ENCODE measurements at places on chromosomes 7 and 10. TPM values are rescaled to one million over a fixed set of nuclear protein-coding genes. Genes with fewer than 3 reads are reported as not detected.

DNA sequence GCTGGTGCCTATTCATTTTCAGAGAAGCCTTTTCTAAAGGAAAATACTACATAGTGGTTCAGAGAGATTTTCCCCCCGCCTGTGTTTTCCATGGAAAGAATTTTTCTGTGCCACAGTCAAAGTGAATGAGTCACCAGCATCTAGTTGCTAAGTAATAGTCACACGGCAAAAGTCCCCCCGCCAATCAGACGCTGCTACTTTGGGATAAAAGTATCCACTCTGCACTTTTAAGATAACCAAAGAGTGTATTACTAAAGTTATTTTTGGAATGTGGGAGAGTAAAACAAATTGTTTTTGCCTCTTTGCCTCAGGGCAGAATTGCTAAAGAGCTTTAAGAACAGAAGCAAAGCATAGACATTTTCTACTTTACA is 23.5 kb downstream of the ABLIM1 start:
- DNase-seq: peak; percentile 63

- DNase-seq: no peak
These were observed 379.9 kb downstream of the SH2D4B start for GRCh38 chr10:80917636-80918035.

DNA sequence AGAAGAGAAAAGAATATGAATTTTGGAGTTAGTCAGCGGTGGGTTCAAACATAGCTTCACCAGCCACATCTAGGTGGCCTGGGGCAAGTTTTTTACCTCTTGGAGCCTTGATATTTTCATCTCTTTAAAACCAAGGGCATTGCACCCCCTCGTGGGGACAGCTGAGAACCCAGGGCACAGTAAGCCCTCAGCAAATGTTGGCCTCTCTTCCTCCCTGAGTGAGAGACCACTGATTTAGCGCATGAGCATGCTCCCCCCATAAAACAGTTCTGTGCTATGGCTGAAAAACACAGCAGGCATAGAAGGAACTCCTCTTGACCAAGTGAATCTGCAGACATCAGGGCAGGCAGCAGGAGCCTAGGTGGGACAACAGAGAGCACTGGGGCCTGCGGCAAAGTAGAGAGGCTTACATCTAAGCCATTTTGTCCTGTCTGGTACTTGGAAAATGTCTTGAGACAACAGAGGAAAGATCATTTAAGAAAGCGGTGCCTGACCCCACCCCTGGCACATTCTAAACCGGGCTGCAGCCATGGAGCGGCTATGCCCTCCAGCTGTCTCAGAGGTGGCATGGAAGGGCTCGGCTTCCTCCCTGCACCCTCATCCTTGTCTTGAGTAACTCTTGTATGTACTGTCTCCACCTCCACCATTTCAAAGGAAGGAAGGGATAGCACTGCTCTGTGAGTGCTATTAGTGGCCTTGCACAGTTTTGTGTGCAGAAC is 94.7 kb downstream of the ARHGAP22 start:
- DNase-seq: peak; percentile 19

- no peak for DNase-seq
These were observed 643.1 kb upstream of the SEMA3D start for GRCh38 chr7:85829817-85830432.

- no peak for DNase-seq
These were observed 25.6 kb downstream of the KIFBP start for GRCh38 chr10:69014171-69014570.

GRCh38 chr7:41763626-41764025 is 60.7 kb upstream of the INHBA start:
- DNase-seq: no peak

- peak; percentile 73 for DNase-seq
These were observed 36.5 kb upstream of the AP5Z1 start for GRCh38 chr7:4738711-4739527.

DNA sequence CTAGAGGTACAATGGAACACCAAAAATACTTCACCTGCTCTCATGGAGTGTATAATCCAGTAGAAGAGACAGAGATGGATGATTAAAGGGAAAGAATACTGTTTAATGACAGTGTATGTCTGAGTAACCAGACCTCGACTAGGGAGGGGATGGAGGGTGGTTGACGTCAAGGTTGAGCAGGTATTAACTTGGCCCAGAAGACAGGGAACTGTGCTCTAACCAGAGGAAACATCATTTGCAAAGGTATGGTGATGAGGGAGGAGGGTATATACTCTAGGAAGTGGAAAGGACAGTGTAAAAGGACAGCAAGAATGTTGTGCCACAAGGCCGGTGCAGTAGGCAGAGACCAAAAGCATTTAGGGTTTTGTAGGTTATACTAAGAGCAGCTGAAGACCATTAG is 2.9 kb downstream of the MIOS start:
- no peak for DNase-seq

GRCh38 chr7:79734181-79734580 is 280.7 kb upstream of the MAGI2 start:
- no peak for DNase-seq

DNA sequence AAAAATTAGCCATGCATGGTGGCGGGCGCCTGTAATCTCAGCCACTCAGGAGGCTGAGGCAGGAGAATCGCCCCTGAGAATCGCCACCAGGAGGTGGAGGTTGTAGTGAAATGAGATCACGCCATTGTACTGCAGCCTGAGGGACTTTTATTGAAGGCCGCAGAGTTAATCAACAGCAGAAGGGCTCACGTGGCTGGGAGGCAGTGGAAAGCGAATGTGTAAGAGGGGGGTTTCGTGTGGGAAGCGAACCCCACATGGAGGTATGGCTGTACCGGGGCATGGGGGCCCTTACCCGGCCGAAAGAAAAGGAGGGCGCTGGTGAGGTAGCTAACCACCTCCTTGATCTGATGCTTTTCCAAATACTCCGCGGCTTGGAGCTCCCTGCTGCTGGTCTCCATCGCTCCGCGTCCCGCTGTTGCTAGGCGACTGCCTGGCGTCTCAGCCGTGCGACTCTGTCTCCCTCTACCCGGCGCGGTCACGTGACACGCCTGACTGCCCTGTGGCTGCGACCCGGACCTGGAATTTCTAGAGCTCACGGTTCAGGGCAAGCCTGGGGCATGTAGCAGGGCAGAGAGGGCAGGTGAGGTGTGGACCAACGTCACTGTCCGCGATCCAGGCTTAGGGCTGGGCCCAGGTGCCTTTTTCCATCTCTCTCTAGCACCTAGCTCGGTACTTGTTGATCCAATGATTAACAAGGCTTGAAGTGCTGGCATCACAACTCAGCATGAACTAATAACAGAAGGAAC is at the start of gene EFCAB10:
Gene EFCAB10 (minus strand): TSS at position 428 of the 746 bp plus-strand sequence. CDS start 30 bp downstream, at position 398.
- peak; percentile 25 for DNase-seq

- DNase-seq: no peak
These were observed 19.8 kb downstream of the CDK1 start for GRCh38 chr10:60798031-60798430.

GRCh38 chr10:48455392-48456151 is 149.1 kb downstream of the MAPK8 start:
- DNase-seq: peak; percentile 55

DNA sequence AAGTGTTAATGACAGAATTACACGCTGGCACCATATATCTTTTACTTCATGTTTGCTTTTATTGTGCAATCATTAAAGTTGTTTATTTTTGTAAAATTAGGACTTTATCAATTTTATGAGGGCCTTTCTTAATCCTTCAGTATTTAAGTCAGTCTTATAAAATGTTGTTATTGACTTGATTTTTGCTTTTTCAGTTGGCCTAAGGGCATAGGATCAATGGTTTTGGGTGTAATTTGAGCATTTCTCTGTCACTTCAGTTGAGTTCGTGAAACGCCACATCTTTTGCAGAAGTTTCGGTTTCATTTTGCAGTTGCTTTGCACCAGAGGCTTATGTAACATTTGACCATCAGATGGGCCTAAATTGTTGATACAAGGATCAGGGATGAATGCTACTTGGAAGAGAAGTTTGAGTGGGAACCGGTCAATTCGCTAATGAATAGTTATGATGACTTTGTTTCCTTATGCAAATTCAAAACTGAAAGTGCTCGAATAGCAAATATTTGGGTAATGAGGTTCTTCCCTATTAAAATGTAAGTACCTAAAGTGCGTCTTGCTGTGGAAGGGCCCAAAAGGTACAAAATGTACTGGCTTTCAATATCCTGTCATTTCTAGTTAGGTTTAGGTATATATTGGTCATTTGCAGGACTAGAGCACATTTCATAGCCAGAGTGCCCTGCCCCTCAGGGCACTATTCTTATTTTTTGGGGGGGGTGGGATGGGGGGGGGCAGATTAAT is 340.9 kb downstream of the LRMDA start:
- no peak for DNase-seq

The IPMK gene
- polyA plus RNA-seq: 1.7 TPM

The FAM185A gene
- polyA plus RNA-seq: 6.0 TPM

The NRCAM gene
- polyA plus RNA-seq: 0.71 TPM

The CALCR gene
- not detected for polyA plus RNA-seq

The DKK1 gene
- 7.0 TPM for polyA plus RNA-seq

The FOXI2 gene
- polyA plus RNA-seq: 0.30 TPM

The EPO gene
- polyA plus RNA-seq: not detected
